NCI-H446 treated with DMSO at 0.1 percent for 48 hours (cell line): ENCODE measurements at places on chromosomes 1 and 21.

DNA sequence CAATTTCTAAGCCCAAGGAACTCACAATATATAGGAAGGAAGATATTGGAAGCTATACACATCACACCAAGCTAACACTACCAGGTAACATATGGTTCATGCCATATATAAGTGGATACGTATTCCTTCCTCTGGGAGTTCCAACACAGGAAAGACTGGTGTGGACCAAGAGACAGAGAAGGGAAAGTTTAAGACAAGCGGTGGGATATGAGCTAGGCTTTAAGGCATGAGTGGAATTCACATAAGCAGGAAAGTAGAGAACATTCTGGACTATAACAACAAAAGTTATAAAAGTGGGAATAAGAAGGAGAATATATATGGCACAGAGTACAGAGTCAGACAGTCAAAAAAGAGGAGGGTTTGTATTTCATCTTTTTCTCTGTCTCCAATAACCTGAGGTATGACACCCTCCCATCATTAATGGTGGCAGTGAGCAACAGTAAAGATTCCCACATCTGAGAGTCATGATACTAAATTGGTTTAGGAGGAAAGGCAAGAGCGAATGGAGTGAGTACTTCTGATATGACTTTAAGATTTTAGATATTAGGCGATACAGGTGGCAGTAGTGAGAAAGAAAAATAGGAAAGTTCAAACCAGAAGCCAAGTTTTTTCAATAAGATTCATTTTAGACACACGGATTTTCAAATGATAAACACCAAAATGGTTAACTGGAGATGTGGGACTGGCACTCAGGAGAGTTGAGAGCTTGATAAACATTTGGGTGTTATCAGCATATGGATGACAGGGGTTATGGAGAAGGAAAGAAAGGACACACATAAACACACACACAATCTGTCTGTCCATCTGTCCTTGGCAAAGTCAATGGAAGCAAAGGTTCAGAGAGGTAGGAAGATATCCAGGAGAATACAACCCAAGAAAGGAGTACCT lies 87.4 kb upstream of the TTC39A start:
- no peak for DNase-seq

DNA sequence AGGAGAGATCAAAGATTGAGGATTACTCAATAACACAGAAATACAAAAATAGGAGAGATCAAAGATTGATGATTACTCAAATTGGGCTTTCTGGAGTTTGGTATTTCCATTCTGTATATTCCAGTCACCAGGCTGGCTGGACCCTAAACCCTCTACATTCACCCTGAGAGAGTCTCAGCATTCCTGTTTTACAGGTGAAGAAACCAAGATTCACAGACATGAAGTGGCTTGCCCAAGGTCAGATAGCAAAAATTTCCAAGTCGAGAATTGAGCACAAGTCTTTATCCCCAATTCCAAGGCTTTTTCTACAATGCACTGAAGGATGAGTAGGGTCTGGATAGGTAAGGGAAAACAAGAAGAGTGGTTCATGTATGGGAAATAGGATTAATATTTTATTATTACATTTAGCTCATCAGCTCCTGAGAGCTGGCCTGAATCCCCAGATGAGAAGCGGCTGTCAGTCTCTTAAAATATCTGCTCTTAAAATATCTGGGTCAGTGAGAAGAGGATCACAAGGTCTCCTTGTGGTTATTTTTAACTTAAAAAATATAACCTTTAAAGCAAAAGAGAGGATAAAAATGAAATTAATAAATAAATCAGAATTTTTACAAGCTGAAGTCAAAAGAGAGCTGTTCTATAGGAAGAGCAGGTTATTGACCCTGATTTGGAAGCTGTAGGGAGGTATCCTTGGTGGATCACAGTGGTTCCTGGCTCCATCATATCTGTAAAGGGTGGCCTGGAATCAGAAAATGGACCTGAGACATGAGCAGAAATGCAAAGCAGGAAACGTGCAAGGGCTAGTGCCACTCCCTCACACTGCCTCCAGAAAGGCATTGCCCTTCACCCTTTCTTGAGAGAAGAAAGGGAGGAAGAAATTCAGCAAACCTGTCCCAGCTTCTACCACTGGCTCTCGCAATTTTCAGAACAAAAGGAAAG lies 29.1 kb upstream of the SEC16B start:
- no peak for DNase-seq

- no peak for DNase-seq
Measured at GRCh38 chr1:11749203-11749689, 12.7 kb upstream of the C1orf167 start.

GRCh38 chr21:34861258-34861657 lies 187.8 kb downstream of the RUNX1 start:
- no peak for DNase-seq

DNA sequence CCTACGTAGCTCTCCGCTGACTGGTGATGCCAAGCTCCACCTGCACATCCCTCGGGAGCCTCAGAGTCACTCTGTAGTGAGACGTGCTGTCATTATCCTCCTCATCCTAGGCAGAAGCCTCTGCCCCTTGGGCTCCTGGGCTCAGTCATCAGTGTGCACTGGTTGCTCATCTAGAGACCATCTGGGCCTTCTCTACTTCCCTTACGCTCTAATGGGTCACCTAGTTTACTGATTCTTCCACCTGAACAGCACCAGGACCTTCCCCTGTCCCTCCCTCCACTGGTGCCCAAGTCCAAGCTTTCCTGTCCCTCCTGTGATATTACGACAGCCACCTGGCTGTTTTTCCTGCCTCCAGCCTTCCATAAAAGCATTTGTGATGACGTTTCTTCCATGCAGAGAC lies 136.1 kb upstream of the ERRFI1 start:
- no peak for DNase-seq

DNA sequence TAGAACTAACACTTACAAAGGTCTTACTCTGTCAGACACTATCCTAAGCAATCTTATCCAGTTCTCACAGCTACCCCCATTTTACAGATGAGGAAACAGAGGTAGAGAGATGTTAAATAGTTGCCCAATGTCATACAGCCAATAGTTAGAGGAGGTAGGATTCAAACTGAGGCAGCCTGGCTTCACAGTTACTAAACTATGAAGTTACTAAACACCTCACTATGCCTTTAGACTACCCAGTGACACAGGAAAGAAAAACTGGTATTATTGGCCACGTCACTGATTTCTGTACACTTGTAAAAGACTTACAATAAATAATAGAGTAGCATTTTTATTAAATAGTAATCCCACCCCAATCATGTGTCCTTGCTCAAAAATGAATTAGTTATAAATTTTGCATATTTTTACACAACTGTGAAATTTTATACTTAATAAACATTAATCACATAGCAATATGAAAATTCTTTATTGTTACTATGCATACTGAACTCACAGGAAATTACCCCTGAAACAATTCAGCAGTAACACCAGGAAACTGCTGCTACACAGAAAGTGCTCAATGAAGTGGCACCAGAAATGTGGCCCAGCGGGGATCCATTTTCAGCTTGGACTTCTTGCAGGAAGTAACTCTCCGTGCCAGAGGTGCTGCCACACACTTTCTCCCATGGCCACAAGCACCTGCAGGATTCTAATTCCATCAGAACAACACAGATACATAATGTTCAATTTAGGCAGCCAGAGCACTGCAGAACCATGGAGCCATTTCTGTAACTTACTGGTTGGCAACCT lies 69.4 kb downstream of the VAV3 start:
- DNase-seq = no peak
